Neural progenitor cell (in vitro differentiated cells): ENCODE measurements at places on chromosomes 6 and 20. TPM values are rescaled to one million over a fixed set of nuclear protein-coding genes. Genes with fewer than 3 reads are reported as not detected.

DNA sequence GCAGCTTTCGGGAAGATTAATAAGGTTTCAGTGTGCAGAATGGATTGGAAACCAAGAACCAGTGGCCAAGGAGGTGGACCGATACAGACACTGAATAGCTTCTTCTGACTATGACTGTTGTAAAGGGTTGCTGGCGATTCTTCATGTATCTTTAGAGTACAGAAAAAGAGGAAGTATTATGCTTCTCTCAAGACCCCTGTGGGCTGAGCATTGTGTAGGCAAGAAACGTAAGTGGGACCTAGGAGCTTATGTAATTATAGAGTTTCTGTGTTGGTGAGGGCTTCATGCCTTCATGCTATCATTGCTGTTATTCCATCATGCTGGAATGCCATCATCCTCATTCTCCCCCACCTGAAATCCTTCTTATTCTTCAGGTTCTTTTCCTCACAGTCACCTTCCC lies 105.4 kb upstream of the AKIRIN2 start:
- no peak for DNase-seq

TMEM181 gene
- 20.8 and 27.3 TPM in 2 replicates for total RNA-seq

DNA sequence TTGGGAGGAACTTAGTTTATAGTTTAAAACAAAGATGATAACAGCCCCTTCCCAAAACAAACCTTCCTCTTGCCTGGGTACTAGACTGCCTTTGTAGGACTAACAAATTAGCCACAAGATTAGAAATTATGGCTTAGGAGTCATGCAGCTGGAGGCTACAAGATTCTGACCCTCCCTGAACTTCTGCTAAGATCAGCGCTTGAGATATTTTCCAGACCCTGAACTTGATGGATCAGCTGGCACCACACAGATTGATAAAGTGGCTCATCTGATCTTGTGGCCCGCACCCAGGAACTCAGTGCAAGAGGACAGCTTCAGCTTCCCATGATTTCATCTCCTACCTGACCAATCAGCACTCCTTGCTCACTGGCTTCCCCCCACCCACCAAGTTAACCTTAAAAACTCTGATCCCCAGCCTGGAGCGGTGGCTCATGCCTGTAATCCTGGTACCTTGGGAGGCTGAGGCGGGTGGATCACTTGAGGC lies 5.9 kb upstream of the SERINC3 start:
- no peak for DNase-seq

GRCh38 chr6:162118706-162119105 lies 608.9 kb downstream of the PRKN start:
- no peak for DNase-seq
